ENCODE measurements at places on chromosomes 5 and 9.

DNA sequence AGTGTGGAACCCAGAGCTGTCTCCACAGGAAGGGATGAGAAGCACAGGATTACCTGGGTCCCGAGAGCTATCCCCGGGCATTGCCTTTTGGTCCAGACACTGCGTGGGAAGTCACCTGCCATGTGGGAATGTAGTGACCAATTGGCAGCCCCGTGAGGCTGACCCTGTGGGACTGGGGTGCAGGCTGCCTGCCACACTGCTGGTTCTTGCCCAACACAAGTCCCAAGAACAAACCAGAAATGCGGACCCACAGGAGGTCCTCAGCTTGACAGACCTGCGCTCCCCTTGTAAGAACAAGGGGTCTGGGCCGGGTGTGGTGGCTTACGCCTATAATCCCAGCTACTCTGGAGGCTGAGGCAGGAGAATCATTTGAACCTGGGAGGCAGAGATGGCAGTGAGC lies 2.4 kb upstream of the FGD3 start:
- DNase-seq, result no peak

DNA sequence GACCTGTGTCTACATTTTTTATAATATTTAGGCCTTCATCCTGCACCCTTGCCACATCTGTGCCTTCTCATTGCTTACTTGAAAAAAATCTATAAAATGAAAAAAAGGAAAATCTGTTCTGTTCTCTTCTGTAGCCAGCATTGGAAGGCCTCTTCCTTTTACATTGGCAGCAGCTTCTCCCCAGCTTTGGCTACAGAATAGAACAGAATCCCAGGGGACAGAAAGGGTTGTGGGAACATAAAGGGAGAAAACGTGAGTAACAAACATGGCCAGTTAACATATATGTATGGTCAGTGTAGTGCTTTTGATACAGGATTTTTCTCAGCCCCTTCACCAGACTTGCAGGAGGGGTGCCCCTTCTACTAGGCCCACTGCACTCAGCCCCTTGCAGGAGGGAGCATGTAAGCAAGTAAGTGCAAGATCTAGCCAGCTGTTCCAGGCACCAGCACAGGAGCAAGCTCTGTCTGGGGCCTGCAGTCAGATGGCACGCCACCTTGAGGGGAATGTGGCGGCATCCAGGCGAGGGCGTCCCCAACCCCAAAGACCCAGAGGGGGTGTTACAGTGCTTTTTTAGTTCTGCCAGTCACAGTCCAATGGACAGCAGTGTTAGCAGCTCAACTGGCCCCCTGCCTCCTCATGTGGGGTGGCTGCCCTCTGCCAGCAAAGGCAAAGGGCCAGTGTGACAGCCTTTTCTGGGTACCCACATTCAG lies 330.5 kb upstream of the ZNF462 start:
- no peak for DNase-seq

GRCh38 chr5:179827680-179828079 lies 7.0 kb downstream of the SQSTM1 start:
- DNase-seq, result no peak

DNA sequence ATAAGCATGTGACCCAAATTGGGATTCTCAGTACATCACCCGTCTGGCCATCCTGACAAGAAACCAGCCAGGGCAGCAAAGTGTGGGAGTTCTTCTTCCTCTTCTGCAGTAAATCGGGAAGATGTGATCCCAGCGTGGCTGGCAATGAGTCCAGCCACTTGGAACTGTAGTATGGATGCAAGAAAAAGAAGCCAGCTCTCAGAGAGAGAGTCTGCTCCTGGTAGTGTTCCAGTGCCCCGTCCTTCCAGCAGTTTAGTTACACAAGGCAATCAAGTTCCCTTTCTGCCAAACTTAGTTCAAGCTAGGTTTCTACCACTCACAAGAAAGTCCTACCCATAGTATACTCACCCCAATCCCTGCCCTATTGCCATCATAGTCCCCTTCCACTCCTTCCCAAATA lies 65.6 kb downstream of the CDK5RAP2 start:
- no peak for DNase-seq

DNA sequence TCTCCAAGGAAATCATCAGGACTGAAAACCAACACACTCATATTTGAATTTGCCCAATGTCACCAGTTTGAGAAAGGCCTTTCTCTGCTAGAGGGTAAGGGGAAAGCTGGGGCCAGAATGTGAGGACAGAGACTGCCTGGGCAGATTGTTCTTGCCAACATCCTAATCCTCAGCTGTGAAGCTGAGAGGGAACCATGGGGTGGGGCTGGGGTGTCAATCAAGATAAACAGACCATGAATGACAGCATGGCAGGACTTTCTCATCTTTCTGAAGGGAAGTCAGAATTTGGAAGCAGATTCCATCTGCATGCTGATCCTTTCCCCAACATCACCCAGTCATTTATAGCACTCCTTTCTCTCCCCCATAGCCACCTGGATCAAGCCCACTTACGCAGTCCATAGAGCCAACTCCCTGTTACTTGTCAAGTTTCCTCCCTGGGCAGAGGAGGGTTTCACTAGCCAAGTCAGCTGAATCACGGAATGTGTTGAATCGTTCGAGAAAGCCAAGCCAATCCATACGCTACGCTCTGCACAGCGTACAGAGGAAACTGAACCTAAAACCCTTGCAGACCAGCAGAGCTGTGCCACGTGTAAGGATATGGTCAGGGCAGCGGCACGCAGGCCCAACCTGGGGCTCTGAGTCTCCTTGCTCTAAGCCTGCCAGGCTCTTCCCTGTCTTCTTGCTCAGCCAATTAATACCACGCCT lies 14.9 kb downstream of the GLDC start:
- no peak for DNase-seq

GRCh38 chr5:76956033-76956432 lies 3.2 kb downstream of the CRHBP start:
- no peak for DNase-seq

All from activated naive CD4-positive, alpha-beta T cell (primary cell).